ENCODE measurements at places on chromosomes 12 and 14. TPM values are rescaled to one million over a fixed set of nuclear protein-coding genes. Genes with fewer than 3 reads are reported as not detected.

DNA sequence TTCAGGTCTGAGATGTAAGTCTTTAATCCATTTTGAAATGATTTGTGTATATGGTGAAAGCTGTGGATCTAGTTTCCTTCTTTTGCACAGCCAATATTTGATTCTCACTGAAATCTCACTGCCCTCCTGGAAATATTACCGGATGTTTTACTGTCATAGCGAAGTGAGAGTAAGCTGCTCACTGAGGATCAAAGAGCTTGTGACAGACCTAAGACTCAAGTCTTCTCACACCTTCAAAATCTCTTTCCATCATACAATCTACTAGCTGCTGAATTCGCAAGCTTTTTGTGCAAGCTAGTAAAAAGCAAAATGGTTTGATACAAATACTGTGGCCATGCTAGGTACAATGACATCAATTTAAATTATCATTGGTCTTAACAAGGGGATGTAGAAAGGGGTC is 3.9 kb downstream of the LRRK2 start:
- DNase-seq: no peak

IFNG gene
- not detected for total RNA-seq

DNA sequence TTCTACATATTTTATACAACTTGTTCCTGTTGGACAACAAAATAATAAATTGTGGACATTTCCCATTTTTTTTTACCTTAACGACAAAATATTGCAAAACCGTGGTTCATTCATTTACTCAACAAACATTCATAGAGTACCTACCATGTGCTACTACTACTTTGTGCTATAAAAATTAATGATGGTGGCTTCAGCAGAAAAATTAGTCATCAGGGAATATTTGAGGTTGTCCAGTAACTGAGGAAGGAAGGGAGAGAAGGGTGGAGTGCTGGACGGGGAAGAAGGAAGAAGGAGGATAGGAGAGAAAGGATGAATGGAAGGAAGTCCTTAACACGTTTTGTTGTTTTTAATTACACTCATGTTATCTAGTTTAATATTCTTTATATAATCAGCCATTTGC is 53.7 kb downstream of the PPFIBP1 start:
- no peak for DNase-seq

DNA sequence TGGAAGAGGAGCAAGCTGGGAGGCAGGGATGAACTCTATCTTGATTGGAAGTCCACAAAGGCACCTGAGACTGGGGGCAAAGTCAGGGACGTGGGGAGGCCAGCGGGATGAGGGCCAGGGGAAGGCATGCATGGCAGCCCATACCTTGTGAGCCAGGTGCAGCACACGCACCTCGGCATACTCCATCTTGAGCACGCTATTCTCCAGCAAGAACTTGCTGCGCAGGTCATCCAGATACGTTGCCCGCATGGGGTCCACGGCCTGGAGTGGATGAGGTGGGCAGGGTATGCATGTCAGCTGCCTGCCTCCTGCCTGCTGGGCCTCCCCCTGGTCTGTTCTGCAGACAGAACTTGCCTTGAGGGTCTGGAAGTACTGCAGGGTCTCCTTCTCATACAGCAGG is 3.9 kb downstream of the RABGGTA start:
- DNase-seq: no peak

GRCh38 chr14:98976271-98976670 is 295.7 kb downstream of the BCL11B start:
- no peak for DNase-seq

SPIC gene
- total RNA-seq: not detected
